ENCODE measurements at places on chromosomes 1 and 21. TPM values are rescaled to one million over a fixed set of nuclear protein-coding genes. Genes with fewer than 3 reads are reported as not detected.

DNA sequence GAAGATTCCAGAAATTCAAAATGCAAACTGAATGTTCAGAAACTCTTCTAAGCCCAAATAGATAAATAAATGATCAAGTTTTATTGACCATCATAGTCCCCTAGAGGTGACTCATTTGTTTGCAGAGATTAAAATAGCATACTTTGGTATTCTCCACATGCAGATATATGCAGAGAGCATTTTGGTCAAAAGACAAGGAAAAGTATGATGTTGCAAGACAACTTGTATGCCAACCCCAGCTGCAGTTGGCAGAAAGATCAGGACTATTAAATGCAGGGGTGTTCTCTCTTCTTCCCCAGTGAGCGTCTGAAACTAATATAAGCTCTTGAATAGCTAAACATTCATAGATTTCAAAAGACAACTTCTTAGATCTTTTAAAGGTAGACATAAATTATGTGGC lies 404.9 kb downstream of the LTN1 start:
- no peak overlapping the region for H3K4me3 ChIP-seq
- no peaks in the 10 kb centered on the region for H3K36me3 ChIP-seq
- no peaks in the 10 kb centered on the region for H3K27me3 ChIP-seq
- no peak overlapping the region for H3K27ac ChIP-seq

DNA sequence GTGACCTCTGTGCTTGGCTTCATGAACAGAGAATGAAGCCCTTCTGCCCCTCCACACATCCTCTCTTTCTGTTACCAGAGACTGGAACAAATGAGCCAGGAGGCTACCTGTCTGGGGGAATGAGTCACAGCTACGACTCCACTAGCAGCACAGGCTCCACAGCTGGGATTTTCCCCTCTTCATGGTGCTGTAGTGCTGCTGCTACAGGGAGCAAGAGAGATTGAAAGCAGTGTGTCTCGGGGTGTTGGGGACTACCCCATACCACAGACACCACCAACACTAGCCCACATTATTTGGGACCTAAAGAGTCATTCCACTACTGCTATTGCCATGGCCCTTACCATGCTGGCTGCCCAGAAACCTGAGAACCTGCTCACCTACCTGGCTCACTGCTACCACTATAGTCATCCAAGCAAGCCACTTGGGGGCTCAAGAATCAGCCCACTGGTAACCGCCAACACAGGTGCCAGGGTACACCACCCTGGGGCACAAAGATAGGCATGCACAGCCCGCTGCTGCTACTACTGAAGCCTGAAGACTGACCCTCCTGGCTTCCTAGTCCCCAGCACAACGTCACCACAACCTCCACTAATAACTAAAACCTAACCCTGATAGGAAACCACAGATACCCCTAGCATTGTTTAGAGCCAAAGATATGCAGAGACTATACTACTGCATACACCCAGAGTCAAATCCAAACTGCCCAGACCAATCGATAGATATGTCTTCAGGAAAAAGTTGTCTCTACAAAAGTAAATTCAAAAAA lies 17.7 kb downstream of the CD1E start:
- H3K36me3 ChIP-seq: no peaks in the 10 kb centered on the region
- no peak for DNase-seq
- H3K4me3 ChIP-seq: no peak overlapping the region
- no peak overlapping the region for H3K27ac ChIP-seq

DNA sequence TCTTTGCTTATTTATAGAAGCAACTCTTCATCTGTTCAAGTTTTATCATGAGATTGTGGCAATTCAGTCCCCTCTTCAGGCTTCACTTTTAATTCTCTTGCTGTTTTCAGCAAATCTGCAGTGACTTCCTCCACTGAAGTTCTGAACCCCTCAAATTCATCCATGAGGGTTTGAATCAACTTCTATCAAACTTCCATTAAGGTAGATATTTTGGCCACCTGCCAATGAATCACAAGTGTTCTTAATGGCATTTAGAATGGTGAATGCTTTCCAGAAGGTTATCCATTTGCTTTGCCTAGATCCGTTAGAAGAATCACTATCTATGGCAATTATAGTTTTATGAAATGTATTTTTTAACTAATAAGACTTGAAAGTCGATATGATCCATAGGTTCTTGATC lies 946.7 kb upstream of the B3GALT2 start:
- H3K4me3 ChIP-seq: no peak overlapping the region
- H3K36me3 ChIP-seq: no peaks in the 10 kb centered on the region
- no peaks in the 10 kb centered on the region for H3K27me3 ChIP-seq
- H3K27ac ChIP-seq: no peak overlapping the region
- DNase-seq: no peak
- no peaks in the 10 kb centered on the region for H3K4me1 ChIP-seq

GRCh38 chr1:204799630-204800029 lies 71.0 kb upstream of the NFASC start:
- H3K4me1 ChIP-seq: peaks cover 30% of the 10 kb centered on the region
- H3K36me3 ChIP-seq: no peaks in the 10 kb centered on the region
- DNase-seq: no peak

DNA sequence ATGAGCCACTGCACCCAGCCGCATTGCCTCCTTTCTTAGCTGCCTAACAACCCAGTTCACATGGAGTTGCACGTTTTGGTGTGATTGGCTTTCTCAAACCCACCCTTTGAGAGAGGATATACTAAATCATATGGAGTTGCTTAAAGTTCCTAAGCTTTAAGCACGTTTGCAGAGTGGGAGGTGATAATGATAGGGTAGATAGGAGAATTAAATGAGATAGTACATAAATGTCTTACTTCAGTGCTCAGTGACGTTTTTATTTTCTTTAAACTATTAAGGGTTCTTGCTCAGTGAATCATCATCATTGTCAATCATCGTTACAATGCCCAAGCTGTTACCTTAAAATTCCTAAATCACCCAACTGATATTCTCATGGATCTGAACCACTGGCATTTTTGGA lies 2.9 kb upstream of the SH3D21 start:
- peaks cover 48% of the 10 kb centered on the region for H3K36me3 ChIP-seq
- DNase-seq: no peak
- H3K27me3 ChIP-seq: no peaks in the 10 kb centered on the region
- peaks cover 58% of the 10 kb centered on the region for H3K4me1 ChIP-seq
- no peak overlapping the region for H3K4me3 ChIP-seq
- peak overlapping the region; percentile 99 for H3K27ac ChIP-seq

The SPRR2F gene
- polyA plus RNA-seq: 1.3 TPM

The KRTAP20-4 gene
- polyA plus RNA-seq: not detected

DNA sequence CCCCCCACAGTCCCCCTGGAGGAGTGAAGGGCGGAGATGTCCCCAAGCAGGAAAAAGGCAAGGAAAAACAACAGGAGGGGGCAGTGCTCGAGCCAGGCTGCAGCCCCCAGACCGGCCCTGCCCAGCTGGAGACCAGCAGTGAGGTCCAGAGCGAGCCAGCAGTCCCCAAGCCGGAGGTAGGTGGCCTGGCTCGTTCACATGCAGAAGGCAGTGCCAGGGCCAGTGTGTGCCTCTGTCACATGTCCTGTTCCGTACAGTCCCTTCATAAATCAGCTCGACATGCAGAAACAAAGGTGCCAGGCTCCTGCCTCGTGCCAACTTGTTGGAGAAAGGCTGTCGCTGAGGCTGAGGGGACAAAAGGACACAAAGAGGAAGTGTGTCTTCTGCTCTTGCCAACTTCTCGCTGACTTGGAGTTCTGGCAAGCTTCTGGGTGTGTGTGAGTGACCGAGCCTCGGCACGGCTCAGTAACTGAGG lies 24.1 kb upstream of the MPZL1 start:
- H3K27me3 ChIP-seq: peaks cover 3% of the 10 kb centered on the region
- no peak for DNase-seq
- no peak overlapping the region for H3K4me3 ChIP-seq
- H3K36me3 ChIP-seq: peaks cover 4% of the 10 kb centered on the region
- no peak overlapping the region for H3K27ac ChIP-seq
- H3K4me1 ChIP-seq: no peaks in the 10 kb centered on the region
